Activated T-helper 1 cell treated with anti-CD3 and anti-CD28 coated beads, Interleukin-12 subunit alpha, Interleukin-12 subunit beta, Interleukin-2, Interleukin-4 antibody, amounts not matched to agents 30 ng/mL and 10 ng/mL and 1 ng/mL, durations not matched to agents 14 hours and 24 hours and 36 hours (primary cell): ENCODE measurements at places on chromosomes 6 and 20.

GRCh38 chr20:32762754-32763201 is 593 bp downstream of the DNMT3B start:
- DNase-seq, result peak; percentile 12
- H3K27me3 ChIP-seq, result peaks cover 19% of the 10 kb centered on the region
- peak overlapping the region; percentile 82 for H3K4me3 ChIP-seq
- peak overlapping the region; percentile 18 for H3K27ac ChIP-seq
- H3K4me1 ChIP-seq, result peaks cover 12% of the 10 kb centered on the region

- no peaks in the 10 kb centered on the region for H3K4me1 ChIP-seq
- no peak for DNase-seq
- no peak overlapping the region for H3K4me3 ChIP-seq
- no peak overlapping the region for H3K27ac ChIP-seq
- H3K36me3 ChIP-seq, result no peaks in the 10 kb centered on the region
- H3K27me3 ChIP-seq, result peaks cover 26% of the 10 kb centered on the region
Measured at GRCh38 chr6:150638765-150639164, 39.1 kb downstream of the PLEKHG1 start.

DNA sequence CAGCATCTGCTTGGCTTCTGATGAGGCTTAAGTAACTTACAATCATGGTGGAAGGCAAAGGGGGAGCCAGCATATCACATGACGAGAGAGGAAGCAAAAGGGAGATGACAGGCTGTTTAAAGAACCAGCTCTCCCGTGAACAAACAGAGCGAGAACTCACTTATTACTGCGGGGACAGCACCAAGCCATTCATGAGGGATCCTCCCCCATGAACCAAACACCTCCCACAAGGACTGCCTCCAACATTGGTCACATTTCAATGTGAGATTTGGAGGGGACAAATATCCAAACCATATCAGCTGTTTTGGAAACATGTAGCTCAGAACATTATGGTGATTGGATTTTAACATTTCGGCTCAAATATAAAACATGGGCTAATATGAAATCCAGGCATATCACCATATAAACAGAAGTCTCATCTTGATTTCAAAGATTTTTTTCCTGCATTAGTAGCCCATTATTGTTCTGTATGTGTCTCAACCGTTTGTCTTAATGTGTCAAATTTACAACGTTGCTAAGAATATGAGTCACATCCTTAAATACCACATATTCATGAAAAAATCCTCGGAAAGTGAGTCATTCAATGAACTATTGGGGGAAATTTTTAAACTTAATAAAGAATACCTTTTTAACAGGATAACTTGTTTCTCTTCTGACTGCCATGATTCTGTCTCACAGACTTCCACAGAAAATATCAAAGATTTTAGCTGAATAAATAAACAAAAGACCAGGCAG is 894.3 kb downstream of the TFAP2A start:
- H3K27ac ChIP-seq, result no peak overlapping the region
- no peak for DNase-seq
- H3K4me1 ChIP-seq, result no peaks in the 10 kb centered on the region
- no peaks in the 10 kb centered on the region for H3K36me3 ChIP-seq

DNA sequence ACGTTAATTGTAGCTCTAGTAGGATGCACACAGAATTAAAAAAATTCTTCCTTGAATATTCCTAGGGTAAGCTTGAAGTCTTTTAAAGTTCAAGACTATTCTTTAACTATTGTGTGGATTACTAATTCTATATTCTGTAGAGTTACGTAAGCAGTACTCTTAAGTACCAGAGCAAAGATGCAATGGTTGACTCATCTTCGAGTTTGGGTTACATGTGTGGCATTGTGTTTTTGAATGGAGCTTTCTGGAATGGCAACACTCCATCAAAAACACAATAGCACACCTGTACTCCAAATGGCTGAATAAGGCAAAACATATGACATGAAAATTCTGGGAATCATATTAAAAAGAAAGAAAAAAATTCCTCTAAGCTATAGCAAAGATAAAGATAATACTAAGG is 33.5 kb upstream of the CEP162 start:
- H3K4me1 ChIP-seq, result no peaks in the 10 kb centered on the region
- H3K4me3 ChIP-seq, result no peak overlapping the region
- no peak for DNase-seq
- H3K27me3 ChIP-seq, result peaks cover 6% of the 10 kb centered on the region
- H3K27ac ChIP-seq, result no peak overlapping the region

GRCh38 chr6:126444659-126445273 is 104.9 kb downstream of the CENPW start:
- H3K27me3 ChIP-seq, result peaks cover 3% of the 10 kb centered on the region
- no peak overlapping the region for H3K4me3 ChIP-seq
- no peaks in the 10 kb centered on the region for H3K4me1 ChIP-seq
- no peaks in the 10 kb centered on the region for H3K36me3 ChIP-seq
- no peak overlapping the region for H3K27ac ChIP-seq
- DNase-seq, result no peak

DNA sequence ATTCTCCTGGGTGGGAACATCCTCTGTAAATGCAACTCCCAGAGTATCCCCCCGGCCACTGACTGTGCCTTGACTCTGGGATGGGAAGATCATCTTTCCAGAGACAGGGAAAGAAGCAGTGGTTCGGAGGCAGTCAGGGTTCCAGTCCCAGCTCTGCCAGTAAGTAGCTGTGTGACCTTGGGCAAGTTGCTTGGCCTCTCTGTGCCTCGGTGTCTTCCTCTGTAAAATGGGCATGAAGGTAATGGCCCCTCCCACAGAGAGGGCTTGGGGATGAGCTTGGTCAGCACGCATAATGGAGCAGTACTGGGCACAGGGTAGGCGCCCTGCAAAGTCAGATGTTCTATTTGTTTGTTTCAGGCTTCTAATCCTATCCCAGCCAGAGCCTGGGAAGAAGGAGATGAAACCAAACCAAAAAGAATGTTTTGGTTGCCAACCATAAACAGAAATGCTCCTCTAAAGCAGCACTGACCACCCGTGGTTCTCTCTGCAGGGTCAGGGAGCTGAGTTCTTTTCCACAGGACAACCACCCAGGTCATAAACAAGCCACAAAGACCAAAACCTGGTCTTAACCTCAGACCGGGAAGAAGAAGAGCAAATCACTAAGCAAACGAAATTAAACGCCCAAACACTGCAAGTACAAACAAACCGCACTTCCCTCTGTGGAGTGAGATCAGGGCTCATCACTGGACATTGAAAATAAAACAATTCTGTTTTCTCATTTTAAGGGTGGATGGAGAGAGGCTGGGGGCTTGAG is 381.0 kb upstream of the SULF2 start:
- H3K4me1 ChIP-seq, result no peaks in the 10 kb centered on the region
- H3K27ac ChIP-seq, result no peak overlapping the region
- H3K27me3 ChIP-seq, result peaks cover 4% of the 10 kb centered on the region
- DNase-seq, result no peak
- no peaks in the 10 kb centered on the region for H3K36me3 ChIP-seq

DNA sequence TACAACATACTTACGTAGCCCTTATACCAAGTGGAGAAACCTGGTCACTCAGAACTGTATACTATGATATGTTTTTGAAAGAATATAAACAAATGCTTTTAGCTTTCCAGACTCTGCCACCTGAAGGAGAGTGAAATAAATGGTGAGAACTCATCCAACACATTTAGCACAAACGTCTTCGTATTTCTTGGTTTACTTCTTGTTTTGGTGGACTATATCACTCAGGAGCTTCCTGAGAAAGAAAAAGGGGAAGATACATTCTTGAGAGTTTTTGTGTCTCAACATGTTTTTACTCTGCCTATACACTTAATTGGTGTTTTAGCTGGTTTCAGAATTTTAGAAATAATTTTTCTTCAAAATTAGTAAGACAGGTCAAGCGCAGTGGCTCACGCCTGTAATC is 19.4 kb upstream of the CTAGE9 start:
- no peak for DNase-seq
- H3K36me3 ChIP-seq, result no peaks in the 10 kb centered on the region
- H3K4me3 ChIP-seq, result no peak overlapping the region
- H3K4me1 ChIP-seq, result no peaks in the 10 kb centered on the region
- H3K27ac ChIP-seq, result no peak overlapping the region

DNA sequence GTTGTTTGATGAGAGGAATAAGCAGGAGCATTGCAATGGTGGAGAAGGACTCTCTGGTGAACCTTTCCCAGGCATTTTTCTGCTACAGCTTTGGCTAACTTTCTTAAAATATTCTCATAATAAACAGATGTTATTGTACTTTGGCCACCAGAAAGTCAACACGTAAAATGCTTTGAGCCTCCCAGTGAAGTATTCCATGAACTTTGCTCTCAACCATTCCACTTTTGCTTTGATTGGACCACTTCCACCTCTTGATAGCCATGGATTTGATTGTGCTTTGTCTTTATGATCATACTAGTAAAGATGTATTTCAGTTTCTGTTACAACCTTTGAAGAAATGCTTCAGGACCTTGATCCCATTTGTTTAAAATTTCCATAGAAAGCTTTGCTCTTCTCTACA is 241.1 kb downstream of the TENT5A start:
- no peaks in the 10 kb centered on the region for H3K27me3 ChIP-seq
- H3K27ac ChIP-seq, result no peak overlapping the region
- H3K36me3 ChIP-seq, result no peaks in the 10 kb centered on the region
- H3K4me1 ChIP-seq, result no peaks in the 10 kb centered on the region
- no peak for DNase-seq
- H3K4me3 ChIP-seq, result no peak overlapping the region

DNA sequence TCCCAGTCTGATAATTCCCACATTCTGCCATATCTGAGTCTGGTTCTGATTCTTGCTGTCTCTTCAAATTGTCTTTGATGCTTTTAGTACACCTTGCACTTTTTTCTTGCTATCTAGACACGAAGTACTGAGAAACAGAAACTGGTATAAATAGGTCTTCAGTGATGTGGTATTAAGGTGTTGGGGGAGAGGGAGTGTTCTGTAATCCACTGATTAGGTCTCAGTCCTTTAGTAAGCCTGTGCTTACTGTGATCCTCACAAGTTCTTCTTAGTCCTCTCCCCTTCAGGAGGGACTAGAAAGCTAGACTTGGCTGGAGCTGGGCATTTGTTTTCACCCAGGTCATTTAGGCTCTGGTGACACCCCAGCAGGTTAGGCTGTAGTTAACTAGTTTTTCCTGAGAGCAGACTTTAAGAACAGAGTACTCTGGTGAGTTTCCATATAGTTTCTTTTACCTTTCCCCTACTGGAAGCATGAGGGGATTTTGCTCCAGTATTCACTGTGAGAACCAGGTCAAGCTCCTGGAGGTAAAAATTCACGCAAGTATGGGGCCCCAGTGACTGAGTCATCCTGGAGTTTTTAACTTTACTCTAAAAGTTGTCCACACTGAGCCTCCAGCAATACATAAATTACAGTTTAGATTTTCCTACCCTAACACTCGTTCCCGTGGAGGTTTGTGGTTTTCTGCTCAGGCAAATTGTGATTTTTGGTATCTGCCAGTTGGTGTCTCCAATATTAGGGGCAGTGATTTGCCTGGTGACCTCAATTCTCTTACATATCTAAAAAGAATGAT is 154.6 kb downstream of the CDKAL1 start:
- H3K4me3 ChIP-seq, result peak overlapping the region; percentile 11
- H3K27me3 ChIP-seq, result no peaks in the 10 kb centered on the region
- no peaks in the 10 kb centered on the region for H3K36me3 ChIP-seq
- peak overlapping the region; percentile 10 for H3K27ac ChIP-seq

GRCh38 chr6:135479601-135480000 is 17.9 kb downstream of the AHI1 start:
- H3K4me1 ChIP-seq, result no peaks in the 10 kb centered on the region
- H3K4me3 ChIP-seq, result no peak overlapping the region
- H3K36me3 ChIP-seq, result peaks cover 60% of the 10 kb centered on the region
- H3K27me3 ChIP-seq, result no peaks in the 10 kb centered on the region
- DNase-seq, result no peak
- H3K27ac ChIP-seq, result no peak overlapping the region

DNA sequence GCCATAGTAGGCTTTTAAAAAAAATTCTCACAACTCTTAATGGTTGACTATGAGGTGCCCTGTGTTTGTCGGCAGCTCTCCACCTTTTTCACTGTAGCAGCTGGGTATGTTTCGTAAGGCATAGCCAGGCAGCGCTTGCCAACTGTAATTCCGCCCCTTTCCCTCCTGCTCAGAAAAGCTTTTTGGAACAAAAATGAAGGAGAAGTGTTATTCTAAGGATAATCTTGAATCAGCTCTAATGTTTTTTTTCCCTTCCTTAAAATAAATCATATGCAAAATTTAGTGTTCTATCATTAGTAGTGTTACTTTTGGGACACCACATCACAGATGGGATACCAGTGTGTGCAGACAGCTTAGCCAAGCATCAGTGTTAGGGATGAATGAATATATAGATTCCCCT is 21.2 kb downstream of the RIOK1 start:
- no peak overlapping the region for H3K27ac ChIP-seq
- H3K4me3 ChIP-seq, result no peak overlapping the region
- H3K36me3 ChIP-seq, result peaks cover 49% of the 10 kb centered on the region

- no peak for DNase-seq
- H3K4me3 ChIP-seq, result no peak overlapping the region
- H3K27me3 ChIP-seq, result peaks cover 22% of the 10 kb centered on the region
- H3K4me1 ChIP-seq, result peaks cover 15% of the 10 kb centered on the region
- no peaks in the 10 kb centered on the region for H3K36me3 ChIP-seq
Measured at GRCh38 chr6:30965140-30965601, 18.3 kb upstream of the MUC21 start.

GRCh38 chr6:47992809-47993208 is 118.2 kb downstream of the PTCHD4 start:
- no peaks in the 10 kb centered on the region for H3K4me1 ChIP-seq
- H3K36me3 ChIP-seq, result no peaks in the 10 kb centered on the region
- DNase-seq, result no peak
- no peak overlapping the region for H3K4me3 ChIP-seq
- H3K27ac ChIP-seq, result no peak overlapping the region

GRCh38 chr20:58839991-58840747 is 10.5 kb downstream of the GNAS-AS1 start:
- peak overlapping the region; percentile 55 for H3K27ac ChIP-seq
- H3K27me3 ChIP-seq, result peaks cover 72% of the 10 kb centered on the region
- no peak for DNase-seq
- no peaks in the 10 kb centered on the region for H3K4me1 ChIP-seq
- peak overlapping the region; percentile 58 for H3K4me3 ChIP-seq
- H3K36me3 ChIP-seq, result peaks cover 1% of the 10 kb centered on the region

GRCh38 chr20:63091901-63092659 is 85.3 kb upstream of the BHLHE23 start:
- H3K36me3 ChIP-seq, result no peaks in the 10 kb centered on the region
- no peaks in the 10 kb centered on the region for H3K27me3 ChIP-seq
- no peak for DNase-seq
- no peaks in the 10 kb centered on the region for H3K4me1 ChIP-seq
- H3K27ac ChIP-seq, result no peak overlapping the region

- peaks cover 24% of the 10 kb centered on the region for H3K36me3 ChIP-seq
- no peaks in the 10 kb centered on the region for H3K27me3 ChIP-seq
- peaks cover 10% of the 10 kb centered on the region for H3K4me1 ChIP-seq
- H3K27ac ChIP-seq, result no peak overlapping the region
- no peak overlapping the region for H3K4me3 ChIP-seq
Measured at GRCh38 chr6:20479526-20479925, 54.7 kb upstream of the CDKAL1 start.

DNA sequence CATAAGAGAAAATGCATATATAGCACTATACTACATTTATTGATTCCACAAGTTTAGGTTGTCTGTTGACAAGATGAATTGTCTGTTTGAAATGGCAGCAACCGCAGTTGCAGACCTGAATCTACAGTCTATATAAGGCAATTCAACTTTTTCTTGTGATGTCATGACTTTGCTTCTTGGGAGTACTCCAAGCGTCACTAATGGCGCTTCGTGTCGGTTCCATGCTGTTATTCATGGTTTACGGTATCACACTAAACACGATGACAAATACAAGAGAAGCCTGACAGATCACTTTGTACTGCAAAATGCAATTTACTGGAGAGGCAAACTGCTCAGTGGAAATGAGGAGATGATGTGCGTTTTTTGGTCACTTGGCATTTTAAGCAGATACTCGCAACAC is 280.3 kb upstream of the TCF21 start:
- no peak overlapping the region for H3K4me3 ChIP-seq
- H3K36me3 ChIP-seq, result no peaks in the 10 kb centered on the region
- H3K27me3 ChIP-seq, result no peaks in the 10 kb centered on the region
